ENCODE measurements at places on chromosomes 1 and 21.

GRCh38 chr1:43704838-43705237, 2.5 kb upstream of the ST3GAL3 start:
- DNase-seq = peak; percentile 52

DNA sequence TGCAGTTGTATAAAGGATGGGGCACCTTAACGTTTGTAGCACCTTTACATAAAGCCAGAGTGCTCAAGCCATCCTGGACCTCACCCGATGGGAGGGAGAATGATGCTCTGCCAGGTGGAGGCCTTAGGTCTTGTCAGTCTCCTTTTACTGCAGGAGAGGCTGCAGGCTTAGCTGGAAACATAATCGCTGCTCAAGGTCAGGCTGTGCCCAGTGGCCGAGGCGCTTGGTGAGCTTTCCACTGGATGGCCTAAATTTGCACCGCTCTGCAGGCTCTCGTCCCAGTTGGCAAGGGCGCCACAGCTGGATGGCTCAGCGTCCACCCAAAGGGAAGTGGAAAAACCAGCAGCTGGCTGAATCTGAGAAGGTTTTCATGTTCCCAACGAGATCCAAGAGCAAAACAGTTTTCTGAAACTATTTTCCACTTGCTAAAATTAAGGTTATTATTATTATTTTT, 438.9 kb downstream of the CAMTA1 start:
- DNase-seq = no peak

DNA sequence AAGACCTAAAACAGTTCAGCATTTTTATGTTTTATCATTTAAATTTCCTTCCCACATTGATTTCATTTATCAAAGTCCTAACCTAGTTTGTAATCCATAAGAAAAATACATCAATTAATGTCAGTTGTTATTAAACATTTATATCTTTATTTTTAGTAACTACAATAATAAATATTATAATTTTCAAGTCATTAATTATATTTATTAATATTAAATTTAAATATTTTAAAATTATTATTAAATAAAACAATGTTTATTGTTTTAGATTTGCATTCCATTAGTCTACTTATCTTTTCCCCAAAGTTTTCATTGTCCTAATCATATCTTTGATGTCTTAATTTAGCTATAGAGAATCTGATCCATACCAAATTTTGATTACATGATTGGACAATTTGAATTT, 368.9 kb downstream of the PLA2G4A start:
- DNase-seq = no peak

DNA sequence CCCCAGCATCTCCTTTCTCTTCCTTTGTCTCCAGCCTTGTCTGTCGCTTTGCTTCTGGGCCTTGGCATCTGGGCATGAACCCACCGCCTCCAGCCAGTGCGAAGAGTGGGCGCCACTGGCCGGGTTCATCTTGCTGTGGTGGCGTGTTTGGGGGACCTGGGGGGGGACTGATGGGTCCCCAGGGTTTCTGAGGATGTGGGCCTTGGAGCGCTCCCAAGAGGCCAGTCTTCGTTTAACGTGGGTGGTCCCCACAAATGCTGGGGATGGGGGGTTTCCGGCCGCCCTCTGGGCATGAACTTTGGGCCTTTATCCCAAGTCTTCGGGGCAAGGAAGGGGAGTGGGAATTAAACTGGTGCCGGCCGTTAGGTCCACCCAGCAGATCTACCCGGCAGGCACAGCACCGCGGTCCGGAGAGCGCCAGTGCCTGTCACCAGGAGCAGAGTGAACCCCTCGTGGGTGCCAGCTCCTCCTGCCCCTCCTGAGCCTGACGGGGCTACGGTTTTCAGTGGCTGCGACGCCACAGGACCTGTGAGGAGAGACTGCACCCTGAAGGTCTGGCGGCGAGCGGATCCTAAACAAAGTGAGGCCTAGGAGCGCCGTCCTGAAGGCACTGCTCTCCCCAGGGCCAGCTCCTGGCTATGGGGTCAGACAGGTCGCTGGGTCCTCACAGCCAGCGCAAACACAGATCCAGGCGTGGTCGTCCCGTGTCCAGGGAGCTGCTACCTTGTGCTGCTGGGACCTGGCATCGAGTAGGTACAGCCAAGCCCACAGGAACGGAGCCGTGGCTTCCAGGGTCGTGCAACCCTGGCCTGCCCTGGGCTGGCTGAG, 12.1 kb upstream of the C1orf174 start:
- no peak for DNase-seq

GRCh38 chr1:173451981-173452380, 25.2 kb upstream of the PRDX6 start:
- no peak for DNase-seq

DNA sequence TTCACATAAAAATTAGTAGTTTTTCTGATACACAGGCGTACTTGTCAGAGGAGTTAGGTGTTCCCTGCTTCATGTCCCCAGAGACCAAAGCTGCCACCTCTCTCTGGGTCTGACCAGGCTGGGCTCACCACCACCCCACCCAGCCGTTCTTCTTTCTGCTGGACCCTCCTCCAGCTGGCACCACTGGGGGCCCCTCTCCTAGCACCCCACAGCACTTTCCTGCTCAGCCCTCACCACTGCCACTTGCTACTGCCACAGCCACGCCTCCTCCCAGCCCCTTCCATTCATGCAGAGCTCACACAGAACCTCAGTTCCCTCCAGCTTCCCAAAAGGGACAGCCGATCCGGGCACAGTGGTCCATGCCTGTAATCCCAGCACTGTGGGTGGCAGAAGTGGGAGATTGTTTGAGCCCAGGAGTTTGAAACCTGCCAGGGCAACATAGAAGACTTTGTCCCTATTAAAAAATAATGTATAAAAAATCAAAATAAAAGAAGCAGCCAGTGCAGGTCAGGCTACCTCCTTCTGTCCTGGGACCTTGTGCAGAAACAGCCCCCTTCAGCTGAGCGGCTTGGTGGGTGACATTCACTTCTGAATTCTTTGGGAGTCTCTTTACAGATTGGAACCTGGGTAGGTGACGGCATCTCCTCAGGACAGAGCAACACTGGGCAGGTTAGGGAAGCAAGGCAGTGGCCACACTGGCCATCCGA, 208.3 kb downstream of the TOMM20 start:
- no peak for DNase-seq

DNA sequence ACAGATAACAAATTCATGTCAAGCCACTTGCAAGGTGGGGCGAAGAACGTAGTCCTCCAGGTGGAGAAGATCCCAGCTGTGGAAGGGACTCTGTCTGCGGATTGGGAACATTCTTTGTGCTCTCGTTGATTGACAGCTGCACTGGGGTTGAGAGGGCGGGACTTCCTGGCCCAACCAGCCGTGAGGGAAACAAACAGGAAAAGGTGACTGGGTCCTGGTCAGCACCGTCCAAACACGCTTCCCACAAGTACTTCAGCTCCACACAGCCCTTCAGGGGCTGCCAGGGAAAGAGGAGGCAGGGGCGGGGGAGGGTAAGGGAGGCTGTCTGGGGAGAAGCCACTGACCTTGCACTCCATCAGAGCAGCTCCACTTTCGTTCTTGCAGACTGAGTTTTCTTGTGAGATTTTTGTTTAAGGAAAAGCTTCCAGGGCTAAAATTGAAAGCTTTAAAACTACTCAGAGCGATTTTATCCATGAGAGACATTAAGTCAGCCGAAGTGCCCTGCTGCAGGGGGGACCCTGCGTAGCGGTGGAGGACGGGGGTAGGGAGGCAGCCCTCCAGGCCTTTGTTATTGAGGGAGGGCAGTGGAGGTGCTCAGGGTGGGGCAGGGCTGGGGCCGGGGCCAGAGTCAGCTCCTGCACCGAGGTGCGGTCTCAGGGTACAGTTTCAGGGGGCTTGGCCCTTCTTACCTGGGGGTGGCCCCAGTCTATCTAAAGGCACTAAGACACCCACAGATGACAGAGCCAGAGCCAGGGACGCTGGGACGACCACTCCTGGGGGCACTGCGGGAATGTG, 21.6 kb upstream of the STUM start:
- DNase-seq = no peak

DNA sequence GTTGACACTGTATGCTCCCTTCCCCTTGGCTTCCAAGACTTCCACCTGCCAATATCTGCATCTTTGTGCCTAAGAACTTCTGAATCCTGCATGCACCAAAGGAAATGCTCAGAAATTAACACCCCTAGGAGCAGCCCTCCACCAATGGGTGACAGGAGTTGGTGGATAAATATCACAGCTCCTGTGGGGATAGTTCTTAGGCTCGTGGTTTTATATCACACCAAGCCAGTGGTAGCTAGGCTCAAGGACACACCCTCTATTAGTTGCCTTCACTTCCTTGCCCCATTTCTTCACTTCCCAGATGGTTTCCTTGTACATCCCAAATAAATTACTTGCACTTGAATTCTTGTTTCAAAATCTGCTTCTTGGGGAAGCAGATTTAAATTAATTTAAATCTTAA, 16.9 kb upstream of the CDC14A start:
- DNase-seq = no peak

DNA sequence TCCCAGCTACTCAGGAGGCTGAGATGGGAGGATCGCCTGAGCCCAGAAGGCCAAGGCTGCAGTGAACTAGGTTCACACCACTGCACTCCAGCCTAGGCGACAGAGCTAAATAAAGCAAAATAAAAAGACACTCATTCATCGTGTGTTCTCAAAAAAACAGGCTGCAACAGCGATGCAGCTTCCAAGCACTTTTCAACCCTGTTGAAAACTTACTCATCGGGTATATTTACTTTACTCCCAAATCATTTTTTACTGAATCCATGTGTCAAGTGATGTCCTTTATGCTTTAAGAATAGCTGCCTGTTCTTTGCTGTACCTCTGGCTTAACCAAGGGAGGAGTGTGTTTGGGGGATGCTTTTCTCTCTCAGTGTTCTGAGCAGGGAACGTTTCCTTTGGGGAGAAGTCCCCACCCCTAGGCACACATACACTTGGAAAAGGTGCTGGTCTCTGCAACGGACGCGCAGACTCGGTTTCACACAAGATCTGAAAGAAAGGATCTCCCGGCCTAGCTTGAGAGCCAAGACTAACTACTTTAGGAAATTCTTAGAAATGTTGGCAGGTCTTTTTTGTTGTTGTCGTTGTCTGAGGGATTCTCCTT, 1.4 kb downstream of the MAP1LC3C start:
- no peak for DNase-seq

DNA sequence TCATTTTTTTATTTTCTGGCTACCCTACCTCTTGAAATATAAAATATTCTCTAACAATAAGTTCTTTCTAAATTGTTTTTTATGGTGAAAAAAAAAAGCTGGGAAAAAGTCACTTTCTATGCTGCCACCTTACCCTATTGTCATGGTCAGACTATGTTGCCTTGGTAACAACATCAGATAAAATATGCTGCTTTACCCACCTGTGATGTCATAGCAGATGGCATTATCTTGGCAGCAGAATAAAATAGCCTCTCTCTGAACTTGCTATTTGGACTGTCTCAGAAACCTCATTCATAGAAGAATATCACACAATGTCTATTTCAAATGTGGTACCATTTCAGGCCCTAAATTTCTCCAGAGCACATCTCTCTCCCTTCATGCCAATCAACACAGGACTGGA, 69.6 kb upstream of the SGIP1 start:
- DNase-seq = no peak

DNA sequence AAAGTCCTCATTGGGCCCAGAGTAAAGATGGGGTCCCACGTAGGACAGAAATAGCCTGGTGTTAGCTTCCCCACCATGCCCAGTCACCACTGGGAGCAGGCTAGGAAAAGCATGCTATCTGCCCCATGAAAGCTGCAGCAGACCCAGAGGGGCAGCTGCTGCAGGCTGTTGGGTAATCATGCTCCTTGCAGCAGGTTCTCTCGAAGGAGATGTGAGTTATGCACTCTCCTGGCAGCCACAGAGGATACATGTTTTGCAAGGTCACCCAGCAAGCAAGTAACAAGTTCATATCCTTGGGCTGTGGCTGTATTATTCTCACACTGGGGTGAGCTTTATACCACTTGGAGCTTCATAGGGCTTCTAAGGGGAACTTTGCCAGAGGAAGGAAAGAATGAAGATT, 9.1 kb upstream of the HEYL start:
- DNase-seq = no peak

DNA sequence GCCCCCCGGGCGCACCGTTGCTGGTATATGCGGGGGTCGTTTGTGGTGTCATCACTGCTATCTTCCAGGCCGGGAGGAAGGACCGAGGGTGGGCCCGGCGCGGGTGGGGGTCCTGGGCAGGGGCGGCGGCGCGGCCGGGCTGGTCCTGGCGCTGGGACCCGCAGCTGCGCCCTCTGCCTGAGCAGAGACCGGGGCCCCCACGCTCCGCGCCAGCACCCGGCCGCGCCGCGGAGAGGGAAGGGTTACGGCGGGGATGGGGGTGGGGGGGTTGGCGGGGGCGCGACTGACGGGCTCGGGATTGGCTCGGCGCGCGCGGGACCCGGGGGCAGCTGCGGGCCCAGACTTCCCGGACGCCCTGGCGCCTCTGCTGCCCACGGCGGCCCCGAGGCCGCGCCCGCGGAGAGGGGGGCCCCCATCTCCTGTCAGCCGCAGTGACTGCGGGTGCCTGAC, 13.8 kb upstream of the SAMD11 start:
- peak; percentile 46 for DNase-seq

GRCh38 chr1:211114446-211114845, 19.5 kb downstream of the KCNH1 start:
- DNase-seq = no peak

DNA sequence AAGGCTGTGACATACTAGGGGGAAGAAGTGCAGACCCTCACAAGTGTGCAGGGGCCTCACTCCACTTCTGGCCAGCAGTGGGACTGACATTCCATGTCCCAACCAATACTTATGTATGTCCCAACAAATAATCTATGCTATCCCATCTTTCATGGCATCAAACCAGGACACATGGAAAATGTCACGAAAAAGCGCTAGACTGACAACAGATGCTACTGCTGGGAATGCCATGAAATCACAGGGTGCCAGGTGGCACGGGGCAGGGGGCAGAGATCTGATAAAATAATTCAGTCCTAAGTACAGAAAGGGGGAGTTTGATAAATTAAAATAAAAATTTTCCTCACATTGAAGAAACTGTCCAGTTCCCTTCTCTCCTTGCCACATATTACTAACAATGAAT, 27.6 kb upstream of the BCAS2 start:
- no peak for DNase-seq

DNA sequence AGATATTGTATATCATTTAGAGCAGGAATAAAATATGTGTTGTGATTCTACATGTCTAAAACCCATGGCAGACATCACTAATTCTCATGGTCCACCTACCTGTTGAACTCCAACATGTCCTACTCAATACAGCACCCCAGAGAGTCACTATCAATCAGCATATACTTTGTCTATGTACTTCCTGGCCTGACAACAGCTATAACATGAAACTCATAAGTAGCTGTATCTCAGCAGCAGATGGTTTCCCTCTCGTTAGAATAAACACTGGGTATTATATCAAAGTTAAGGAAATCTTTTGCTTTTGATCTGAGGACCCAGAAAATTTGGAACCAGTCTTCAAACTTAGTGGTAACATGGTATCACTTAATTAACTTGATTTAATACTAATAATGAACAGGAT, 15.8 kb downstream of the ARPC5 start:
- no peak for DNase-seq

Measured in AG08395 (cell line).